ENCODE measurements at places on chromosomes 12 and 14.
A peak's percentile ranks its signal among the peaks of the same experiment; 100 is the strongest.

- no peaks in the 10 kb centered on the region for H3K27me3 ChIP-seq
- peaks cover 10% of the 10 kb centered on the region for H3K36me3 ChIP-seq
- no peak overlapping the region for H3K4me3 ChIP-seq
- H3K4me1 ChIP-seq: peaks cover 87% of the 10 kb centered on the region
- no peak for DNase-seq
Measured at GRCh38 chr12:104741497-104742367, 216.4 kb downstream of the SLC41A2 start.

DNA sequence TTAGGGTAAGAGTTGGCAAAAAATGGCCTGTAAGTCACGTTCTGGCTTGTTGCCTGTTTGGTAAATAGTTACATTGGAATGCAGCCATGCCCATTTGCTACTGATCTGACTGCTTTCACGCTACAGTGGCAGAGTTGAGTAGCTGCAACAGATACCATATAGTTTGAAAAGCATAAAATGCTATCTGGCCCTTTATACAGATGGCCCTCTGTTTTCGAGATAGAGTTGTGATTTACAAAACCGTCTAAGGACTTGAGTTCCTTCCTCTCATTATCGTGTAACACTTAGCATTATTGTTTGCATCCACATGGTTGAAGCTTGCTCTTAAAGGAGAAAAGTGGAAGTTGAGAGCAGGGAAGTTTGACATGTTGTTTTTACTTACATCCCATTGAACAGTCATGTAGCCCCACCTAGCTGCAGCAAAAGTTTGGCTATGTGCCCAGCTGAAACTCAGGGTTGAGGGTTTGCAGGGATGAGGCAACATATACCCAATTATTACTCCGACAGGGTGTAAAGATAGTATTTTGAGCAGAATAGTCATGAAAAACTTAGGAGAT, 11.3 kb upstream of the SCFD1 start:
- no peaks in the 10 kb centered on the region for H3K27me3 ChIP-seq
- H3K4me3 ChIP-seq: no peak overlapping the region
- no peak overlapping the region for H3K27ac ChIP-seq
- no peaks in the 10 kb centered on the region for H3K4me1 ChIP-seq
- H3K36me3 ChIP-seq: peaks cover 7% of the 10 kb centered on the region

DNA sequence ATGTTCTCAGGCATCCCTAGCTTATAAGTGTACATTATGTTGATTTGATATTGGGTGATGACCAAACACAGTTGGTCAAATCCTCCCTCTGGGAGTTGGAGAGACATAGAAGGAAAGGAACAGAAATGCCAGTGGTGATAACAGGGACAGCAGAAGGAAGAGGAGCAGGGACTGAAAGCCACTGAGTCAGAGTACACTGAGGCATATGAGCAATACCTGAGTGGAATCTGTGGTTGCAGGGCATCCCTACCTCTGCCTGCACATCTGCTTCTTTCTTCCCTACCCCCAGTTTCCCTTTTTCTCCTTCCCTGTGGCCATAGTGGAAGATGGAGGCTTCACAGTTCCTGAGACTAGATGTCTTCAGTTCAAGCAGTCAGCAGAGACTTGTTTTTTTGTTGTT, 44.9 kb downstream of the BICD1 start:
- H3K36me3 ChIP-seq: no peaks in the 10 kb centered on the region
- H3K4me1 ChIP-seq: no peaks in the 10 kb centered on the region
- DNase-seq: no peak
- H3K27ac ChIP-seq: no peak overlapping the region
- no peaks in the 10 kb centered on the region for H3K27me3 ChIP-seq
- no peak overlapping the region for H3K4me3 ChIP-seq

- peaks cover 22% of the 10 kb centered on the region for H3K36me3 ChIP-seq
- no peaks in the 10 kb centered on the region for H3K27me3 ChIP-seq
- no peak for DNase-seq
- H3K4me1 ChIP-seq: peaks cover 81% of the 10 kb centered on the region
Measured at GRCh38 chr14:52318826-52319645, 4.9 kb downstream of the PTGER2 start.

DNA sequence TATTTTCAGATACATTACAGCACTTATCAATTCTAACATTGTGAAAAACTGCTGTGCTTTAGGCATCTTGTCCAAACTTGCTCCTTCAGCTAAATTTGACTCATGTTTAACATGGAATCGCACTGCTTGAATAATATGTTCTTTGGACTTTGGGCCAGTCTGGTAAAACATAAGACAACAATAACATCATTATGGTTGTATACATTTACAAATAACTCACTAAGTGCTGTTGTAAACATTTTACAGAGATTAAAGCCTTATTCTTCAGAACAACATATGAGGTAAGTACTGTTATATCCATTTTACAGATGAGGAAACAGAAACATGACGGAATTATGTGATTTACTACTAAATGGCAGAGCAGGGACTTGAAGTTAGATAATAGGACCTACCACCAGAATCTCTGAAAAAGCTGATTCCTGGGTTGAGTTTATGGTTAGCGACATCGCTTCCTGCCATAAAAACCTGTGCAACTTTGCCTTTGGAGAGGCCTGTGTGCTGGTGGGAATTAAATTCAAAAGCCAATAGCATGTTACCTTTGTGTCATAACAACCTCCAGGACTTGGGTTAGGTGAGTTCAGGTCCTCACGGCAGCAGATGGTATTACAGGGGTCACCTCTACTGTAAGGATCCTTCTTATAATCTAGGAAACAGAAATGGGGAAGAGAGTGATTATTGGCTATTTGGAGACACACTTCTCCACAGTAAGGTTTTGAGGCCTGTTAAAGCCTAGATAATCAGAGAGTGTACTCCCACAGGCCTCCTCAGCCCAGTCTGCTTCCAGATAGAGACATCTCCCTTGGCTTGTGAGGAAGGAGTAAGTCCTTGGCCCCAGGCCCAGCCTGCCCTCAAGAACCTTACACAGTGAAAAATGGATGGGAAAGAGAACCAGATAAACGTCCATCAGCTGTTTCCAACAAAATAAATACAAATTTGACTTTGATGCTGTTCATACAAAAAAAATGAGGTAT, 61.8 kb downstream of the PLBD1 start:
- H3K36me3 ChIP-seq: peaks cover 22% of the 10 kb centered on the region
- no peak overlapping the region for H3K4me3 ChIP-seq
- H3K27ac ChIP-seq: no peak overlapping the region
- no peak for DNase-seq
- peaks cover 4% of the 10 kb centered on the region for H3K4me1 ChIP-seq

DNA sequence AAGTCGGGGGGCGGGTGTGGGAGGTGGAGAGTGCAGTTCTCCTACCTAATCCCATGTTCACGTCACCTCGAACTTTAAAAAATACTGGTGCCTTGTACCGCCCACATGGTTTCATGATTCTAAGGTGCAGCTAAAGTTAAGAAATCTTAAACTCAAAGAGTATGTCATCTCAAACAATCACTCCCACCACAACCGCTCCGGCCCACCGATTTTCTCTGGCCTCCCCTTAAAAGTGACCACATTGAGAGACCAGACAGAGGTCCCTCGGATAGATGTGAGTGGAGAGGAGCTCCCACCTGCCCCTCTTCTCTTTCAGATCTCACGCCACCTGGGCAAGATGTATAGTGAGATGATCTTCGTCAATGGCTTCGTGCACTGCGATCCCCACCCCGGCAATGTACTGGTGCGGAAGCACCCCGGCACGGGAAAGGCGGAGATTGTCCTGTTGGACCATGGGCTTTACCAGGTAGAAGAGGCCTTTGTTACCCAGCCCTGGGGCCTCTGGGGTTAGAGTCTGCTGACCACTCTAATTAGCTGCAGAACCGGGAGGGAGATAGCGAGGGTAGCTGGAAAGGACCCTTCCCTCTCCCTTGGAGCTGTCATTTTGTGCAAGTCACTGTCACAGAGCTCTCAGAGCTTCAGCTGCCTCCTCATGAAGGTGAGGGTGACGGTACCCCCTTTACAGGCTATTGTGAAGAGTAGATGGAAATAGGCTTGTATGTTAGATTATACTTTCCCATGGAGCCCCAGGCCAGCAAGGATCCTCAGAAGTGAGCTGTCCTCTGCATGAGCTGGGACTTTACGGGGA, 124.4 kb downstream of the ADCK1 start:
- DNase-seq: no peak
- no peak overlapping the region for H3K27ac ChIP-seq
- H3K4me1 ChIP-seq: no peaks in the 10 kb centered on the region

DNA sequence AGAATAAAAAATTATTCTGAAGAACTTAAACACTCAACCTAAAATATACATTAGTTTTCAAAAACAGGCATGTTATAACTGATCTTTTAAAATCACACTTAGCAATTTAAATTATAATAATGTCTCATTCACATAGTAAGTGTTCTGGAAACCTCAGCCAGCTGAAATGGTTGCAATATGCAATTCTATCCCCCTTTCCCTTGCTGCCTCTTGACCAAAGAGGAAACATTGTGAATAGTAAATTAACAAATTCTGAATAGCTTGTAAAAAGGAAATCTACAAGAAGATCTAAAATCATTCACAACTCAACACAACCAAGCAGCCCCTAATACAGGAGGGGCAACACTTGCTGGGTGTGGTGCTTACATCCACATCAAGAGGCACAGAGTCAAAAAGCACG, 431.9 kb downstream of the BCAT1 start:
- no peak overlapping the region for H3K27ac ChIP-seq
- H3K4me1 ChIP-seq: no peaks in the 10 kb centered on the region
- H3K4me3 ChIP-seq: no peak overlapping the region
- no peaks in the 10 kb centered on the region for H3K27me3 ChIP-seq

DNA sequence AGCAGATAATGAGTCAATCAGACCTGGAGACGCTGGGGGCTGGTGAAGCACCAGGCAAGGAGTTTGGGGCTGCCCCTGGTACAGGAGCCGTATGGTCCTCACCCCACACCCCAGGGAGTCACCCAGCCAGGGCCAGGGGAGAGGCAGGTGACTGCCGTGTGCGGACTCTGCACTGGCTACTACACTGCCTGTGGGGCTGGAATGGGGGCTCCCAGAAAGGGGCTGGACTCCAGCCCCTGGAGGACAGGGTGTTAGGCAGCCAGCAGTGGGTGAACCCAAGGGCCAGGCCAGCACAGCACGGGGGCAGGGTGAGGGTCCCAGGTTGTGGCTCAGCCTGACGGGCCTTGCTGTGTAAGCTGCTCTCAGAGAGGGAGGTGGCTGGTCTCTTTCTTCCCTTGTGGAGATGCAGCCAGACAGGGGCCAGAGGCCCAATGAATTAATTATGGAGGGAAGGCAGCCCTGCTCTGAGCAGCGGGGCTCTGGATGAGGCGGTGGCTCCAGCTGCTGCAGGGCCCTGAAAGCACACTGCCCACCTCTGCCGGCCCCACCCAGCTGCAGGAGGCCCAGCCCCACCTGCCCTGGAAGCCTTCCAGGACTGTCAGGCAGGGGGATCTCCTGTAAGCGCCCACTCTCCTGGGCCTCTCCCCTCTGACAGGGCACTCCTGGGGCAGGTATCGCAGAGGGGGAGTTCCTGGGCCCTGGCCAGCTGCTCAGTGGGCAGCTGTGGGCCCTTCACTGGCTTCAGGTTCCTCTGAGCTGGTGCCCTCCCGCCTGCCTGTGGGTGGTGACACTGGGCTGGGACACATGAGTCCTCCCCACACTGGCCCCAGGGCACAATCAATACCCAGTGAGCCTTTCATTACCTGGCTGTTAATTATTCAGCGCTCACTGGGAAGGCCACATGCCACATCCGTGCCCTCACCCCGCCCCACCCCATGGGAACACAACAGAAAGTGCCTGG, 142.5 kb upstream of the C14orf180 start:
- H3K27ac ChIP-seq: no peak overlapping the region
- H3K27me3 ChIP-seq: no peaks in the 10 kb centered on the region
- no peak overlapping the region for H3K4me3 ChIP-seq
- no peaks in the 10 kb centered on the region for H3K36me3 ChIP-seq

GRCh38 chr12:19957308-19958125, 410.8 kb upstream of the PDE3A start:
- H3K27me3 ChIP-seq: no peaks in the 10 kb centered on the region
- DNase-seq: no peak
- no peaks in the 10 kb centered on the region for H3K36me3 ChIP-seq

- no peaks in the 10 kb centered on the region for H3K4me1 ChIP-seq
- H3K4me3 ChIP-seq: no peak overlapping the region
- H3K36me3 ChIP-seq: no peaks in the 10 kb centered on the region
- no peaks in the 10 kb centered on the region for H3K27me3 ChIP-seq
- no peak overlapping the region for H3K27ac ChIP-seq
- DNase-seq: no peak
Measured at GRCh38 chr12:78977304-78977867, 112.8 kb downstream of the SYT1 start.

- H3K4me3 ChIP-seq: peak overlapping the region; percentile 98
- DNase-seq: peak; percentile 32
- H3K27ac ChIP-seq: peak overlapping the region; percentile 96
- peaks cover 51% of the 10 kb centered on the region for H3K4me1 ChIP-seq
- H3K36me3 ChIP-seq: peaks cover 15% of the 10 kb centered on the region
Measured at GRCh38 chr12:104456950-104457745, 400 bp downstream of the CHST11 start.

- DNase-seq: no peak
- H3K36me3 ChIP-seq: no peaks in the 10 kb centered on the region
- H3K4me3 ChIP-seq: no peak overlapping the region
Measured at GRCh38 chr12:31233061-31233730, 92.8 kb downstream of the SINHCAF start.

DNA sequence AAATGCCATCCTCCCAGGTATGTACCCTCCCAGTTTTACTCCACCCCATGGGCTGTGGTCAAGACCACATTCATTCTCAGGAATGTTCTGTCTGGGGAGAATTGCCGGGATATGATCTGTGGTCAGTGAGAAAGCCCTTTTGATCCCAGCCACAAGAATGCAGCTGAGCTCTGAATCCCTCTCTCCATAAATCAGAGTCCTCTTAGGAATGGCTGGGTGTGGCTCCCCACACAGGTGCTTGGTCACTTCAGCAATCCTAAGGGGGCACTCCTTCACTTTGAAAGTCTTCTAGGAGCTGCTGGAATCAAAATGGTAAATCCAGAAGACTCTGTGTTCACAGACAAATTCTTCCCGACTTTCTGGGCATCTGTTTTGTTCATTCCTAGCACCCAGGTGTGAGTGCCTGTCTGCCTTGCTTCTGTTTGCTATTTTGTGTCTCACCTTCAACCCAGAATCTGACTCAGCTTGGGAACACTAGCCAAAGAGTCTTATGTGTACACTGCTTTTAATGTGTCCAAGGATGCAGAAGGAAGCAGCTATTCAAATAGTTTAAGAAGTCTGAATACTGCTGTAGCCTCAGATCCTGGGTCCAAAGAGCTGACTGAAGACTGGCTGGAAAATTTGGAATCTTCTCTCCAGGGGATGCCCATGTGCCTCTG, 144.6 kb upstream of the CDKN3 start:
- H3K4me1 ChIP-seq: no peaks in the 10 kb centered on the region
- no peak overlapping the region for H3K27ac ChIP-seq
- no peaks in the 10 kb centered on the region for H3K36me3 ChIP-seq
- no peak overlapping the region for H3K4me3 ChIP-seq
- DNase-seq: no peak

All from central memory CD8-positive, alpha-beta T cell (primary cell).